NCI-H2081 (cell line): ENCODE measurements at places on chromosomes 3 and 15.

GRCh38 chr15:63504979-63505841 is 817 bp downstream of the USP3 start:
- DNase-seq, result peak; percentile 50

GRCh38 chr3:102336130-102336529 is 98.7 kb upstream of the ZPLD1 start:
- DNase-seq, result no peak

GRCh38 chr15:27468151-27468591 is 497.2 kb downstream of the GABRG3 start:
- DNase-seq, result no peak

DNA sequence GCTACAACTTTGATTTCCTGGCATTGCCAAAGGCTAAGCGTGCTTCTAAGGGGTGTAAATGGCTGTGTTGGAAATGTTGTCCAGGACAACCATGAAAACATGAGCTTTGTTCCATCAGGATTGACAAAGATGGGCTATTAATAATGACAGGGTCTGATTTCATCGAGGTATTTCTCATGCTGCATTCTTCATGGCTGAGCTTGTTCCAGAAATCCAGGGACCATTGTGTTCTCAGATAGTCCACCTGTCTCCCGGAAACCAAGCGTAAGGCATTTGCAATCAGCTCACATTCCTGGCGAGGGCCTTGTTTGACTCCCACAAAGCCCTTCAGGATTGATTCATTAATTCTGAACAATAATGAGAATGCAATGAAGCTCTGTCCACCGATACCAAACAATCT is 111.3 kb downstream of the CD47 start:
- no peak for DNase-seq

DNA sequence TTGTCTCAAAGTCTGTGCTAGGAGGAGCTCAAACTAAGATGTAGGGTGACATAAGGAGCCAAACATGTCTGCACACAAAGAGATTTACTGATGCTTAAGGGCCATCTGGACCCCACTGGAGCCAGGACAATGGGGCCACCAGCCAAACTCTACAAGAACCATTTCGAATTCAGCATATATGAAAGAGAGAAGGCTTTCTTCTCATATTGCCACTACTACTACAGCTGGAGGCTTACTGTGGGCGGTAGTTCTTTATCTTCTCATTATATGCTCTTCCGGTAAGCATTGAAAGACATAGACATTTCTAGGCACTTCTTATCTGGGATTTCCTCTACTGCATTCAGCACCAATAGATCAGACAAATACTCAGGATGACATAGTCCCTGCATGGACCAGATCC is 404.4 kb upstream of the PROK2 start:
- DNase-seq, result no peak

GRCh38 chr15:96234109-96234892 is 96.2 kb upstream of the NR2F2 start:
- no peak for DNase-seq

- peak; percentile 94 for DNase-seq
Observed at GRCh38 chr3:181176601-181177000, 187.1 kb upstream of the DNAJC19 start.

DNA sequence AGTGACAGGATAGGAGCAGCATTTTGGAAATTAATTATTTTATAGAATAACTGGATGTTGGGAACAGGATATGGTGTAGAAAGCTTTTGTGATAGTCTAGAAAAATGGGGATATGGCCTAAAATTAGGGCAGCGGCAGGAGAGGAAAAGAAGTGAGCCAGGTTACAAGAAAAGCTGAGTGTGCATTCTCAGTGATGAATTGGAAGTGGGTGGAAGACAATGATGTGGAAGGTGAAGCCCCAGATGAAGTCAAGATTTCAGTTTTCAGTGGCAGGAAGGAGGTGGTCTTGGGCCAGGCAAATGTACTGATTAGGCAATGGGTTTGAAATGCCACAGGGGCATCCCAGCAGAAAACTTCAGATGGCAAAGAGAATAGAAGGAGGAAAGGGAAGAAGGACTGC is 33.6 kb downstream of the ACP3 start:
- no peak for DNase-seq

DNA sequence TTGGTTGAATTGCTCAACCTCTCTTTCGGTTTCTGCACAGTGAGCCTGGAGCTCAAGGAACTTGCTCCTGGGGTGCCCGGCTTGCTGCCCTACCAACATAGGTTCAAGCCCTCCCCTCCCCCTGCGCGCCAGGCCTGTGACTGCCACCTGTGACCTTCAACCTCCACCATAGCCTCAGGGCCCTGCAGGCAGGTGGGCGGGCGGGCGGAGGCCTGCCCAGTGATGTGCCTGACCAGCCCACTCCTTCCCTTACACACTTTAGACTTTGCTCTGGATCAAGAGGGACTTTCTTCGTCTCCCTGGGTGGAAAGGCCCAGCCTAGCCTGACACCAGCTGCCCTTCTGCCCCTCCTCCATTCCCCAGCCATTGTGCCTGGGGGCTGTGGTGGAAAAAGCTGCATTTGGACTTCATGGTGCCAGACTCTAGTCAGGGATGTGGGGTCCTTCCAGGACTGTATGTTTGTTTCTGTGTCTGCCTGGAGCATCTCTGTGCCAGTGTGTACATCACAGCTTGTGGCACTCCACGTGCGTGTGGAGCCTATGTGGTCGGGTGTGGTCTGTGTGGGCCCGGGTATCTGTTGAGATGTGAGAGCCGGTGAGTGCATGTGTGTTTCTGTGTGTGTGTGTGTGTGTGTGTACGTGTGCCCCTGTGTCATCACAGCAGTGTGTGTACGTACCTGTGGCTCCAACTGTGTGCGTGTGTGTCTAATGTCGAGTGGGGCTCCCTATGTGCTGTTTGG is 9.5 kb downstream of the PRKCD start:
- DNase-seq, result no peak
